ENCODE measurements at places on chromosomes 12 and 14. TPM values are rescaled to one million over a fixed set of nuclear protein-coding genes. Genes with fewer than 3 reads are reported as not detected.

- peak; percentile 59 for DNase-seq
Observed at GRCh38 chr12:94282675-94283074, 134.3 kb downstream of the PLXNC1 start.

- DNase-seq: no peak
Observed at GRCh38 chr14:63941023-63941422, 88.2 kb downstream of the SYNE2 start.

DNA sequence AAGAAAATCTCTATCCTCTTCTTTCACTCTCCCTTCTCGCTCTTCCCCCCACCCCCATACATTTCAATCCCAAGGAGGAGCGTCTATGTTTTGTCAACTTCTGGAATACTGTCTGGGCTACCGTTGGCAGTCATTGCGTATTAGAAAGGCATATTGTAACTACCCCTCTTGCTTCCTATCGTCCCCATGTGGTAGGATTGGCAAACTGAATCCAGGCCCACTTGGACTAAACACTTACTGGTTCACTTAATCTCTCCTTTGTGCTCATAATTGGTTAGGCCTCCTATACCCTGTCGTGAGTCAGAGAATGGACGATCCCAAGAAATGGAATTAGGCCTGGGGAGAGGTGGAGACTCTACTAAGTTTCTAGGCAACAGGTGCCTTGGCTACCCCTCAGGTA is 68.8 kb upstream of the SLC8A3 start:
- peak; percentile 40 for DNase-seq

DNA sequence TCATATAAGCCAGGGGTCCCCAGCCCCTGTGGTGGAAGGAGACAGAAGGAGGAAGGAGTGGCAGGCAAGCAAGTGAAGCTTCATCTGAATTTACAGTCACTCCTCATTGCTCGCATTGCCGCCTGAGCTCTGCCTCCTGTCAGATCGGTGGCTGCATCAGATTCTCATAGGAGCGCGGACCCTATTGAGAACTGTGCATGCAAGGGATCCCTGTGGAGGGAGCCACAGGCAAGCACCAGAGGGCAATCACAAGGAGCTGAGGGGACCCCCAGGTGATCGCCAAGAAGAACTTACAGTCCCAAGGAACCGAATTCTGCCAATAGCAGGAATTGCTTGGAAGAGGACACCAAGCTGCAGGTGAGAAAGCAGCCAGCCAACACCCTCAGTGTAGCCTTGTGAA is 33.2 kb upstream of the VRK1 start:
- DNase-seq: no peak

DNA sequence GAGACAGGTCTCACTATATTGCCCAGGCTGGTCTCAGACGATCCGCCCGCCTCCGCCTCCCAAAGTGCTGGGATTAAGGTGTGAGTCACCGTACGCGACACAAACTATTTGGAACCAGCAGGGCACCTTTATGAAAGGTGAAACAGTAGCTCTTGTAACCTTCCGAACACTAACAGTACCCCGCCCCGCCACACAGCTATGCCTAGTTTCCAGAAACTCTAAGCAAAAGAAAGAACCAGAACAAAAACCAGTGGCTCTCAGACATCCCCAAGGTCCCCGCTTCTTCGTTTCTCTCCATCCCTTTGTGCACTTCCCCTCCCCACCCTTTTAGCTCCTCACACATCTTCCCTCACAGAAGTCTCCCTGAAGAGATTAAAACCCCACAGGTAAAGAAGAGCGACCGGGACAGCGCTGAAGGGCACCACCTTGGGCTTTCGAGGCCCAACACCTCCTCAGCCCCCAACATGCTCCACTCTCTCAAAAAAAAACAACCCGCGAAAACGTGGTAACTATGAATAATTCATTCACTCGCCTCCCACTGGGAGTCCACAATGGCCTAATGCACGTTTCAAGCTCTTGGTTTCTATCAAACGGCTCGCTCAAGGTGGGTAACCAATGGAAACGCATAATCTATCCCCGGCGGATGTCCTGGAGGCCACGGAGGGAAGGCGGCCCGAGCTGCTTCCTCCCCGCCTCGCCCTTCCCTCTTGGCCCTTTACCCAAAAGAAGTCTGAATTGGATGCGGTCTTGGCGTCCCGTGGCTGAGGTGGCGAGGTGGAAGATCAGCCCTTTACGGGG is 877 bp downstream of the BAG5 start:
- peak; percentile 67 for DNase-seq

GRCh38 chr12:94674835-94675234 is 24.5 kb upstream of the TMCC3 start:
- no peak for DNase-seq

GRCh38 chr12:53676656-53677015 is 753 bp upstream of the ATP5MC2 start:
- peak; percentile 30 for DNase-seq

DNA sequence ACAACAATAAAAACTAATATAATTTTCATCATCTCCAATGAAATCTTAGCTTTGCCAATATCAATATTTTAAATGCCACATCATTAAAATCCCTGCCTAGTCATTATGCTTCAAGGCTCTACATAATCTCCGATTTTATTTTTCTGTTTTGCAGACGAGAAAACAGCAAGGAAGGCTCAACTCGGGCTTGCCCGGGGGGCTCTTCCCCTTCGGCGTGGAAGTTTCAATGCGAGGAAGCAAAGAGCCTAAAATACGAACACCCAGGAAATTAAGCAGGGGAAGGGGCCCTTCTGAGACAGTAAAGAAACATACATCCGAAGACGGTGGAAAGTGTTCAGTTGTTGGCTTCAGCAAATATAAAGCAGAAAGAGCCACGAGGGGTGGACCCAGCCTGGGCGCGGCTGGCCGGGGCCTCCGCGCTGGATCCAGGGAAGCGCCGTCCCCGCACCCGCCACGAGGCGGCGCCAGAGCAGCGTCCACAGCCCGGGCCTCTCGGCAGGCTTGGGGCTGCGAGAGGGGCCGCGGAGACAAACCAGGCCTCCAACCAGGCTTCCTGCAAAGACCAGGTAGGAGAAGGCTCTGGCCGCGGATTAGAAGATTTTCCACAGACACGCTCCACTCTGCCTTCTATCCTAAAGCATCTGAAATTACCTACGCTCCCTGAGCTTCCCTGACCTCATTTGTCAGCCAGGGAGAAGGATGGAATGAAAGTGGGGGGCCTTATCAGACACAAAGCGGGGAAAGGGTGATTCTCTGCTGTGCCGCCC is 77.2 kb downstream of the SERPINA3 start:
- peak; percentile 66 for DNase-seq

DNA sequence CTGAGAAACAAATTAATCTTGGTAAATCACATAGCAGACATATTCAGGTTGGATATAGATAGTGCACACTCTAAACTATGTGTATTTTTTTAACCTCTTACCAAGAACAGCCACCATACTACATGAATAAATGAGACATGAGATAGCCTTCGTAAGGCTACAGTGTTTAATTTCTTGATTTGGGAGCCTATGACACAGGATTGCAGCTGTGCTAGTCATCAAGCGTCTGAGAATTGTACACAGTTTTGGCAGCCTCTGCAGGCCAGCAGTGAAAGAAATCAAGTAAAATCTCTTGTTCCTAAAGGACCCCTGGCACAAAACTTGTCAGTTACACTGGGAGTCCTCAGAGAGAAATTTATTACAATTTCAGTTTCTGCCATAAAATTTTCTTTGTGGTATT is 236.1 kb downstream of the C12orf50 start:
- no peak for DNase-seq

- DNase-seq: no peak
Observed at GRCh38 chr12:95804291-95804690, 13.7 kb upstream of the NTN4 start.

HNF1A gene
- not detected for total RNA-seq

FLRT2 gene
- total RNA-seq: not detected

Measured in activated CD8-positive, alpha-beta T cell treated with anti-CD3 and anti-CD28 coated beads, Interleukin-2, amount 10 ng/mL, durations not matched to agents 7 days and 5 days (primary cell).